ENCODE measurements at places on chromosomes 6 and 20.

DNA sequence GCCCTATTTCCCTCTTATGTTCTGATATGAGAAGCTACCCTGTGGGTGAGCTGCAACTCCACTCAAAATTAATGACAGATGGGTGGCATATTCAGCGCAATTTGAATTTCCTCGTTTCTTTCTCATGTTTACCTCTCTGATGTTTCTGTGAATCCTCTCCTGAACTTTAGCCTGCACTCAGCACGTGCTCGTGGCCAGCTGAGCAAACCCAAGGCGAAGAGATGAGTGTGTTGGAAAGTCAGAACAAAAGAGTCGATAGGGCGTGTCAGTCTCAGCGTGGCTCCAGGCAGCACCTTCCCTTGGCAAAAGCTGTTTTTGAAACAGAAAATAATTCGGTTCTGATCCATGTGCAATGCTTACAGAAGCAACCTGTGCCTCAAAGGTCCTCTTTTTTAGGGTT lies 226.1 kb upstream of the GMDS start:
- DNase-seq, result no peak

GRCh38 chr6:51045548-51045947 lies 226.9 kb downstream of the TFAP2B start:
- DNase-seq, result no peak

- DNase-seq, result no peak
These were observed 124.2 kb downstream of the LY86 start for GRCh38 chr6:6712449-6713403.

DNA sequence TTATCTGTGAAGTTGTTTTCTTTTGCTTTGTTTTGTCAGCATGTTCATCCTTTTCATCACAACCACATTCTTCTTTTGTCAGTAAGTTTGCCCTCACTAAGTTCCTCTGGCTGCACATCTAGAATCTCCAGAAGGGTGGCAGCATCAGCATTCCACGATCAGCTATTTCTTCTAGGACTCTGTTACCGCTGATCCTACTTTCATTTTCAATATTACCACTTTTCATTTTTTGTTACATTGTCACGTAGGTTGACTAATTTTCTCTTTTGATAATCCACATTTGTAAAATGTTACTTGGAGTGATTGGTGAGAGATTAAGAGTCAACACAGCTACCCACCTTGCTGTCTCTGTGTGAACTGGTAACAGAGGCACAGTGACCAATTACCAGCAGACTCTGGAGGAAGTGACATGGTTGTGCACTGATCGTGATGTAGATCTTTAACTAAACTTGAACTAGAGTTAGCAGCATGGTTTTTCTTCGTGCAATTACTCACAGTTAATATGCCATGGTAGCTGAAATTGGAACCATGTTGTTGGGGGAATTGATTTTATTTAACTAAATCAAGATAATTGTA lies 307.9 kb upstream of the SLC35B3 start:
- no peak for DNase-seq

- no peak for DNase-seq
These were observed 265.1 kb upstream of the CEP162 start for GRCh38 chr6:84492241-84493165.

- no peak for DNase-seq
These were observed 50.0 kb upstream of the DST start for GRCh38 chr6:56692523-56693245.

- no peak for DNase-seq
These were observed 23.9 kb downstream of the MAP7 start for GRCh38 chr6:136526196-136526930.

GRCh38 chr6:136201732-136202131 lies 48.4 kb downstream of the MTFR2 start:
- no peak for DNase-seq

GRCh38 chr20:2295886-2296515 lies at the start of gene TGM3:
TGM3 (plus strand) TSS chr20:2296001; CDS start chr20:2296064, 63 bp downstream.
- DNase-seq, result no peak

- no peak for DNase-seq
These were observed 174.7 kb downstream of the OTOR start for GRCh38 chr20:16922834-16923233.

DNA sequence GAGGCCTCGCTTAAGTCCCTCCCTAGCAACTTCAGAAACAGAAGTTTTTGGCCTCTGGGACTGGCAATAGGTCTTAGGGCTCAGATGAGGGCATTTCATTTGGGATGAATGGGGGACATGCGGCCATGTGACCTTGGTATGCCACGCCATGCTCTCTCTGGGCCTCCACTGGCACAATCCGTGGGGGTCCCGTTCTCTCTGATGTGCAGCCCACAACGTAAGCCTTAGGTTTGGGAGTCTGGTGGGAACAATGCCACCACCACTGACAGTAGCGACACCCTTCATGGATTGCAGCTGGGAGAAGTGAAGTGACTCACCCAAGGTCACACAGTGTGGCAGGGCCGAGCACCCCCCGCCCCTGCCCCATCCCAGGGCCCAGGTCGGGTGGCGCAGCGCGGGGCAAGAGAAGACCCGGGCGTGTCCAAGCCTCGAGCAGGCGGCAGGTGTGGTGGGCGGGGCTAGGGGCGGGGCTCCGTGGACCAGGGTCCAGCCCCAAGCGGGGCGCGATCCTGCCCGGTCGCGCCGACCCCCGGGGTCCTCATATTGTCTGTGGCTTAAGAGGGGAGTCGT lies 864 bp upstream of the CEBPB start:
- DNase-seq, result peak; percentile 14

GRCh38 chr20:19404826-19405225 lies 192.4 kb downstream of the SLC24A3 start:
- no peak for DNase-seq

GRCh38 chr6:70110126-70111022 lies 192.5 kb downstream of the COL9A1 start:
- DNase-seq, result no peak

- no peak for DNase-seq
These were observed 31.5 kb upstream of the TOP1 start for GRCh38 chr20:40997116-40997515.

DNA sequence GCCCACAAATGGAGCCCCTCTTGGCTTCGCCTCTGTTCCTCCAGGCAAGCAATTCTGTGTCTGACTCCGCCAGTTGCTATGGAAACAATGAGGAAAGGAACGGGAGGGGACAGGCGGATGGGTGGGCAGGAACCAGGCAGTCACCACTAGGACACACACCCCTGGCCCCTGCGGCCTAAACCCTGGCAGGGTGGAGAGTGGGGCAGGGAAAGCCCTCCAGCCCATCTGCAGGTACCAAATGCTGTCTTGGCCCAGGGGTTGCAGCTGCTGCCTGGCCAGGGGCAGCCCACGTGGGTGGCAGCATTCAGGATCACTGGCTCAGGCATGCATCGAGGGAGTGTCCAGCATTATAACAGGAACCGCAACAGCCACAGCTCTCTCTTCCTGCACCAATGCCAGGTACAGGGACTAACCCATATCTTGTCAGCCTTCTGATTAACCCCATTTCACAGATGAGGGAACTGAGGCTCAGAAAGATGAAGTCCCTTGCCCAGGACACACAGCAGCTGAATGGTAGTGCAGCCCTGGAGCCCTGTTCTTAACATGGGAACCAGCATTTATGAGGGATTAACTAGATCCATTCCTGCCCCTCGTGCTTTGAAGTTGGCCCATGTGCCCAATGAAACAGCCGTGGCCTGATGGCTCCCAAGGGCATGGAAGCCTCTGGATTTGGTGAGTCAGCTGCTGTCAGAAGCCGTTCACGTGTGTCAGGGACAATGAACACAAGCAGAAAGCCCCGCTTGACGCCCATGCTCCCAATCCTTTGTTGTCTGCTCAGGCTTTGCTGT lies 66.3 kb downstream of the NOL4L start:
- DNase-seq, result no peak

DNA sequence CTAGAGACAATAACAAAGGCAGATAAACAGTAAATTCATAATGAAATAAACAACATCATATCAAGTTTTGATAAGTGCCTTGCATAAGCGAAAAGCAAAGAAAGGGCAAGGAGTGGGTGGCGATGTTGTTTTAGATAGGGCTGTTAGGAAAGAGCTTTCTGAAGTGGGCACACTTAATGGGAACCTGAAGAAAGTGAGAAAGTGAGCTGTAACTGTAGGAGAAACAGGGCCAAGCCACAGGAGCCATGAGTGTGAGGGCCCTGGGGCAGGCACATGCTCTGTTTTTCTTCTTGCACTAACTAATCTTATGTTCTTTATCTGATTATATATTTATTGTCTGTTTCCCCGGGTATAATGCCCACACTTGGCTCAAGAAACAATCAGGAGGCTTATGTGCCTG lies 193.4 kb upstream of the SUPT3H start:
- DNase-seq, result no peak

GRCh38 chr6:3368685-3369084 lies 88.2 kb downstream of the SLC22A23 start:
- no peak for DNase-seq

GRCh38 chr20:38628580-38629470 lies 27.2 kb downstream of the ARHGAP40 start:
- no peak for DNase-seq

DNA sequence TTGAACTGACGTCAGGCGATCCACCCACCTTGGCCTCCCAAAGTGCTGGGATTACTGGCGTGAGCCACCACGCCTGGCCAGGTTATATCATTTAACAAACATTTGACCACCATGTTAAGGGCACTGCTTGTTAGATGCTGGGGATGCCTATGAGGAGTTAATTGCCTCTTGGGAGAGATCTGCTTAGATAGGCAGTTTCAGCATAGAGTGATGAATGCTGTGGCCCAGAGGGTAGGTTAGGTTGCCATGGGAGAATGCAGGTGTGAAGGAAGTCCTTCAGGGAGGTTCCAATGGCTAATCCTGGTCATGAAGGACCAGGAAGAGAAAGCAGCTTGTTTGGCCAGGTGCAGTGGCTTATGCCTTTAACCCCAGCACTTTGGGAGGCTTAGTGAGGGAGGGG lies 17.0 kb downstream of the PHF20 start:
- DNase-seq, result no peak

DNA sequence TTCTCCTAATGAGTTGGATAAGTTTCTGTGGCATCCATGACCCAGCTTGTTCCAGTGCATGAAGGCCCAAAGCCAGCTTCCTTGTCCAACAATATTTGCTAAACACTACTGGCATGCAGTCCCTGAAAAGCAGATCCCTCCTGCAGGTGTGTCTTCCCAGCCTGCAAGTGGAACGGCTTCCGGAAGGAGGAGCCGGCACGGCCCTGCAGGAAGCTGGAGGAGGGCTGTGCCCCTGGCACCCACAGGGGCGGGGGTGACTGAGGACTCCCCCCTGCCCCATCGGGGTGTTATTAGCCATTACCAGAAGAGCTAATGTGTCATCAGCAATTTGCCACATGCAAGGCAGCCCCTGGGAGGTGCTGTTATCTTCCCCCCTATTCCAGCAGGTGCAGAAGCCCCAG lies 27.4 kb downstream of the NPEPL1 start:
- DNase-seq, result no peak

DNA sequence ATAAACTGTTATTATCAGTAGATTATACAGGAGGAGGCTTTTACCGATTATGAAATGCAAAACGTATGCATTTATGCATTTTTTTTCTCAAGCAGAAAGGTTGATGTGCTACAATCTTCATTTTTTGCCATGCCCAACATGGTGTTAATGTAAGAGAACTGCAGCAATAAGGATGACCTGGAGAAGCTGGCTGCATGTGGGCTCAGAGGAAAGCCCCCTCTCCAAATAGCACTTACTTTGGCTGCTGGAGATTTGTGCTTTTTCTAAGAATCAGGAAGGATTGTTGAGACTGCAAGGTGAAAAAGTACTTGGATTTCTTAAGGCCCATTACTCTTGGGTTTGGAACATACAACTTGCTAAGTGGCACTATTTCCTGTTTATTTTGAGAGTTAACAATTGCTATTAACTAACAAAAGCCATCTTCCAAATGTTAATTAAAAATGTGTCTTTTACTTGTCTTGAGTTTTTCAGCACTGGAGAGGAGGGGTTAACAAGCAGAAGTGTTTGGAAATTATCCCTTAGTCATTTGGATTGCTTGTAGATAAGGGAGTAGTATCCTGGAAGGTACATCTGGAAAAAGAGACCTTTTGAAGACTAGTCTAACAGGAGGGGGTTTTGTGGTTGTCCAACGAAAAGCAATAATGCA lies 5.6 kb downstream of the SOX4 start:
- DNase-seq, result no peak

DNA sequence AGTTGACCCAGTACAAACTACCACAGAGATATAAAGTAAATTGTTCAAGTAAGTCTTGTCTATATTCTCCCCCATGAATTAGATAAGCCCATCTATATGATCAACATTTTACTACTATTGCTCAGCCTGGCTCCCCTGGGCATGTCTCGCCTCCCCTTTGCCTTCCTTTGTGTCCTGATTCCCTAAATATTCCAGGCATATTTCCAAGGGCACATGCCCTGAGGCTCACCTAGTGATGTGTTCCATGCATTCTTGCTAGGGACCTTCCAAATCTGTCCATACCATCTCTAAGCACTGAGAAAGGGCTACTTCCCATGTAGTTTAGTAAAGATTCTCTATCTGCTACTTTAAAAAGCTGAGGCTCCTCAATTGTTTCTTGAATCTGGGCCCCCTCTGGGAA lies 309.5 kb upstream of the PRND start:
- no peak for DNase-seq

- no peak for DNase-seq
These were observed 61.0 kb downstream of the RNF182 start for GRCh38 chr6:13985663-13986325.

DNA sequence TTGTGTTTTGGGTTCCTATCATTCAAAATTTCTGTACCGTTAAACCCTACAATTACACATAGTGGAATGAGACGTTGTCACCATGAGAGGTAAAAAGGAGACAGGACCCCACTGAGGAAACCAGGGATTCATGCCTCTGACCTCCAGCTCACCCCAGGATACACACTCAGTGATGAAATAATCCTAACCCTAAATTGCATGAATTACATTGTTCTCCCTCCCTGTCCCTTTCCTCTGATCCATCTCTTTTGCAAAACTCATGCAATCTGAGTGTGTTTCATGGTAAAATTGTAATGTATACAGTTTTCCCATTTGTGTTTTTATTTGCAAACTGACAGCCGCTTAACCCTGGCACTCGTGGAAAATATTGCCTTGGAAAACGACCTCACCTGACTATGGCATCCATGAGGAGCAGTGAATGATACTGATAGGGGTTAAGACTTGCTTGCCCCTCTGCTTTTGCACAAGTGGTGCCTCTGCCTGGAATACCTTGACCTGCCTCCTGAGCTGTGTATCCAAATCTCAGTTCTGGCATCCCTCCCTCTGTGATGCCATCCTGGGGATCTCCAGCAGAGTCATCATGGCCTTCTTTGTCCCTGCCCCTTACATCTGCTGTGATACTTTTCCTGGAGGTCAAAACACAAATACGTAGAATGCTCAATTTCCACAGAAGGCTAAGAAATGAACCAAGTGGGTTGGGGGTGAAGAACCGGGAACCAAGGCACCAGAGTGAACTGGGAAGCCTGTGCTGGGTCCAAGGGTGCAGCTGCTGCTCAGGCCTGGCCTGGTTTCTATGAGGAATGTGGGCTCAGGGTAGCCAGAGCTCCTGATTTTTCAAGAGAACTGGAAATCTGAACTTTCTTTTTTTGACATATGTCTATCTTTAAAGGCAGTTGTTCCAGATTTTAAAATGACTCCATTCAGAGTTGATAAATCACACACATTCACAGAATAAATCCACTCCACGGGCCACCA lies 211.6 kb upstream of the ZNF217 start:
- no peak for DNase-seq

Measured in stimulated activated CD4-positive, alpha-beta T cell treated with anti-CD3 and anti-CD28 coated beads, Interleukin-2, amount 100 ng/mL, for 4 hours (primary cell).